ENCODE measurements at places on chromosomes 2 and 18. TPM values are rescaled to one million over a fixed set of nuclear protein-coding genes. Genes with fewer than 3 reads are reported as not detected.
A peak's percentile ranks its signal among the peaks of the same experiment; 100 is the strongest.

DNA sequence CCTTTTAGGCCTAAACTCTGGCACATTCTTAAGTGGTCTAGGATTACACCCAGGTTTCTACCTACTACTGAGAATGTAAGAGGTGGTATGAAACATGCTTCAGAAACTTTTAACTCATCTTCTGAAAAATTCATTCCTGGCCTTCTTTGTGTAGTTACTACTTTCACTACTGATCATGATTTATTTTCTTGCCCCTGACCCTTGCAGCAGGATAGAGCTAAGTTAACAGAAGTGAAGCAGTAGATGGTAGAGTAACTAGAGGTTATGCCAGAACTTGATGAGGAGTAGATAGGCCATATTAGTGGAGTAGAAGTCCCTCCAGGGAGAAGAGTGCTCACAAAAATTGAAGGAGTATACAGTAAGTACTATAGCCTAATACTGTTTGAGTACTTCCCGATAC is 75.5 kb upstream of the MSTN start:
- no peak for DNase-seq

The CNRIP1 gene
- 18.4 TPM for total RNA-seq

The UGT1A4 gene
- 0.11 TPM for total RNA-seq

The PRSS56 gene
- not detected for total RNA-seq

The VWA3B gene
- not detected for total RNA-seq

The MEP1B gene
- 0.26 TPM for total RNA-seq

The UNC80 gene
- 1.6 TPM for total RNA-seq

The HAAO gene
- 2.4 TPM for total RNA-seq

The RGPD4 gene
- not detected for total RNA-seq

The LHCGR gene
- not detected for total RNA-seq

DNA sequence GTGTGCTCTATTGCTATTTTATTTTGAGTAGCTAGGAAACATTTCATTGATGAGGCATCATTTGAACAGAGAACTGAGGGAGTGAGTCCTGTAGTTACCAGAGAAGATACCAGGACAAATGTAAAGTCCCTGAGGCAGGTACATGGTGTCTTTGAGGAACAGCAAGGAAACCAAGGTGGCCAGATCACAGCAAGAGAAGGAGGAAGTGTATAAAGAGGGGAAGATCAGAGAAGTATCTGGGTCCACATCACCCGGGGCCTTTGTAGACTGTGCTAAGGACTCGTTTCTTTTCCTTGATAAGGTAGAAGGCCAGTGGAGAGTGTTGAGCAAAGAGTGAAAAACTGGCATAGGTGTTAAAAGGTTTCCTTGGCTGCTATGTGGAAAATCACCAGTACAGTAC is 34.8 kb upstream of the PLB1 start:
- DNase-seq: no peak

- DNase-seq: no peak
Measured at GRCh38 chr18:48376406-48376805, 32.8 kb downstream of the ZBTB7C start.

The POTEC gene
- total RNA-seq: not detected

DNA sequence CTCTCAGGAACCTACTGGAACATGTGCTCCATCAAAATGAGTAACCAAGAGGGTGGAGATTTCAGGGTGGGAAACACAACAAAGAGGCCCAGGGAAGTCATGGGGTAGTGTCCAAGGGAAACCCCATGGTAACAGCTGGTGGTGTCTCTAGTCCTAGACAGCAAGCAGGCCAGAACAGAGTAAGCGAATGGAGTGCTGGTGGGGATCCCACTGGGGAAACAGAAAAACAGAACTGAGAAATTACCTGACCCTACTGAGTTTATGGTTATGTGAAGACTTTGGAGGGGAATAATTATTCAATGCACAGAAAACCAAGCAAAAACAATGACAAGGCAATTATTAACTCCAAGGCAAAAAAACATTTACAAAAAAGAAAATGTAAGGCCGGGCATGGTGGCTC is 16.9 kb downstream of the ERCC3 start:
- DNase-seq: no peak

- DNase-seq: peak; percentile 81
Measured at GRCh38 chr2:61763605-61764034, 90.2 kb downstream of the FAM161A start.

The NYAP2 gene
- not detected for total RNA-seq

GRCh38 chr18:61360404-61361383 is 27.5 kb downstream of the CDH20 start:
- DNase-seq: no peak
